ENCODE measurements at places on chromosomes 11 and 22.

DNA sequence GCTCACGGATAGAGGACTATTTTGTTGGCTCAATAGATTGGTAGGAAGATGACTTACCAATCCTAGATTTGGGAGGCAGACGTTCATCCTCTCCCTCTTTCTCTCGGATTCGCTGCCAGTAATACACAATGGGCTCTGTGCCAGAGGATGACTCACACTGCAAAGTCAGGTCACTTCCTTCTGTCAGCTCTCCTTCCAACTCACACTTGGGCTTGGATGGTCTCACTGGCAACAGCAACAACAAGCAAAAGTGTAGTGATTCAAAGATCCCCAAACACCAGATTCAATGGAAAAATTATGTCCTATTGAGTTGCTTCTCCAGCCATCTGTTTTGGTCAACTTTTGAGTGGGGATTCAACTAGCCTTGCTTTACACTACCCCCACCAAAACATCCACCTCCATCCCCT lies 21.7 kb upstream of the HSPA8 start:
- DNase-seq, result peak; percentile 91

DNA sequence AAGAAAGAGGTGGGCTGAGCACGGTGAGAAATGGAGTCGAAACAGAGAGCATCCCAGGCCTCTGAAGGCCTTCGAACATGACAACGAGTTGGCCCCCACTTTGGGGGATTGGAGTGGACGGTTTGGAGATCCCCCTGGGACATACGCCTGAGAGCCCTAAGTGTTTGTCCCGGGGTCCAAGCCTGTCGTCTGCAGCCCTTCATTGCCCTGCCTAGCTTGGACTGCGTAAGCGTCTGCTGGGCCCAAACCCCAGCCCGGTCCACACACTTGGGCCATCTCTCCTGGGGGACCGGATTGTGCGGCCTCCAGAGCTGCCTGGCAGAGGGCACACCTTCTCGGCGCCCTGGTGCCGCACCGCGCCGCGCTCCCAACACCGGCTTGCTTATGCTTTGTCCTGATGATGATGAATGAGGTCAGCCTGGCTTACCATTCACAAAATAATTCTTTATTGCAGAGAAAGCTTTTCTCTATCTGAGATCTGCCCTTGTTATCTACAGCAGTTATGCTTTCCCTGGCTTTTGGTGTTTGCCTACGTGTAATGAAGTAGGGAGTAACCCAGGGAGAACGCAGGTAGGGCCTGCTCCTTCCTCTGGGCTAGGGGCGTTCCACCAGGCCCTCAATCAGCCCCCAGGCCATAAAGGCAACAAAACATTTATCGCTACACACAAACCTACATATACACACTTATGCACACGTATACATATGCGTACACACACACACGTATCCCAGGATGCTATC lies 85.9 kb upstream of the PPARA start:
- DNase-seq, result no peak

DNA sequence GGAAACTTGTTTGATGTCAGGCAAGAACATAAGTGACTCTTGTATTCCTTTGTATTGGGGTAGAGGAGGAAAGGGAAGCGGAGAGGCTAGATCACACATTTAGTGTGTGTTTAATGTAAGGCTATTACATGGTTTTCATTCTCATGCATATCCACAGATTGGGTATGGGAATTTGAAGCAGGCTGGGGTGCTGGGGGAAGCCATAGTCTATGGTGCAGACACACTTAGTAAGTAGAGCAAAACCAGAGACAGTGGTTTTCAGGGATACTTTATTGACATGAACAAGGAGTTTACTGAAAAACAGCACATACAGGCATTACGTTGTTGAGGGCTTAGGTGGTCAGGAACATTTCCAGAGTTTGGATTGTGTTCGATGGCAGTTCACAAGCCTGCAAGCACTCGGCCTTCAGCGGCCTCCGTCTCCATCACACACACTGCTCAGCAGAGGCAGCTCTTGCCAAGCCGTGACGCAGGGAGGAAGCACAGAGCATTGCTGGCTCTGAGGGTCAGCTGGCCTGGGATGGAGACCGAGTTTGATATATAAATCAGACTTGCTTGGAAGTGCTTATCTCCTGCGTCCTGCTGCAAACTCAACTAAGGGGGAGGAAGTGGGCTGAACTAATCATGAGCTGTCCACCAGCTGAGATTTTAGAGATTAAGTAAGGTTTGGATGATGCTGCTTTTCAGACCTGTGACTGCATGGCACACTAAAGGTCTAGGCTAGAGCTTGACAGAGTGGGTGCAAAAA lies 25.3 kb downstream of the SCN3B start:
- no peak for DNase-seq

GRCh38 chr11:103649401-103649895 lies 387.0 kb upstream of the DDI1 start:
- no peak for DNase-seq

GRCh38 chr11:11983427-11983826 lies 25.0 kb downstream of the DKK3 start:
- DNase-seq, result no peak

GRCh38 chr11:123545726-123546270 lies 108.6 kb downstream of the SCN3B start:
- no peak for DNase-seq

- no peak for DNase-seq
Observed at GRCh38 chr11:71064702-71065515, 187.5 kb downstream of the SHANK2 start.

DNA sequence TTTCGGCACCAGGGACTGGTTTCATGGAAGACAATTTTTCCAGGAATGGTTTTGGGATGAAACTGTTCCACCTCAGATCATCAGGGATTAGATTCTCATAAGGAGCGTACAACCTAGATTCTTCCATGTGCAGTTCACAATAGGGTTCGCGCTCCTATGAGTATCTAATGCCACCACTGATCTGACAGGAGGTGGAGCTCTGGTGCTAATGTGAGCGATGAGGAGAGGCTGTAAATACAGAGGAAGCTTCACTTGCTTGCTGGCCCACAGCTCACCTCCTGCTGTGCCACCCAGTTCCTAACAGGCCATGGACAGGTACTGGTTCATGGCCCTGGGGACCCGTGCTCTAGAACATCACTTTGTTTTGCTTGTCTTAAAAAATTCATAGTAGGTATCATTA lies 41.8 kb upstream of the AMPD3 start:
- DNase-seq, result no peak

DNA sequence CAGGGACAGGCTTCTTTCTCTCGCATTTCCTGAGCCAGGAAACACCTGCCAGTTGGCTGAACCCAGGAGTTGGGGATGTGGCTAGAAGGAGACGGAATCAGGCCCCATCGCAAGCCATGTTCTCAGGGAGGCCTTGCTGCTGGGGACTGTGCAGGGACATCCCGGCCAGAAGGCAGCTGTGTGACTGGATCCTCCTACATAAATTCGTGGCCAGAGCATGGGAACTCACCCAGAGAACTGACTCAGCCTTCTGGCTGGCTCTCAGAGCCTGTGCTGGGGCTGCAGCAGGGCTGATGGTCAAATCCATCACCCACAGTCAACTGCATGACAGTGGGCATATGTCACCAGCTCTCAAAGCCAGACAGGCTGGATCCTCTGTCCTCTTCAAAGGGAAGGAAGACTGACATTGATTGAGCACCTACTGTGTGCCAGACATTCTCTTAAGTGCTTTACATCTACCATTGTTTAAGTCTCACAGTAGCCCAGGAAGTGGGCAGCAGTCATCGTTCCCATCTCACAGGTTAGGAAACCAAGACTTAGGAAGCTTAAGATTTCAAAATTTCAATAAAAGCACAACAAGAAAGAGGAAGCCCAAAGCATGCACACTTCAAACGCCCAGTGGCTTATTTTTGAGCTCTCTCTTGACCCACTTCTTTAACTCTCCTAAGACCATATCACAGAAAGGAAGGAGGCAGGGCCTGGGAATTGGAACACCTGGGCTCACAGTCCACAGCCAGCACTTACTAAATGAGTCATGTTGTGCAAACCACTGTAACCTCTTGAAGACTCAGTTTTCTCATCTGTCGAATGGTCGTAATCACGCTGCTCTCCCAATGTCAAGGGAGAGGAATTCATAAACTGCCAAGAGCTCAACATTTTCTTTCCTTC lies 30.9 kb upstream of the CACNG2 start:
- no peak for DNase-seq

DNA sequence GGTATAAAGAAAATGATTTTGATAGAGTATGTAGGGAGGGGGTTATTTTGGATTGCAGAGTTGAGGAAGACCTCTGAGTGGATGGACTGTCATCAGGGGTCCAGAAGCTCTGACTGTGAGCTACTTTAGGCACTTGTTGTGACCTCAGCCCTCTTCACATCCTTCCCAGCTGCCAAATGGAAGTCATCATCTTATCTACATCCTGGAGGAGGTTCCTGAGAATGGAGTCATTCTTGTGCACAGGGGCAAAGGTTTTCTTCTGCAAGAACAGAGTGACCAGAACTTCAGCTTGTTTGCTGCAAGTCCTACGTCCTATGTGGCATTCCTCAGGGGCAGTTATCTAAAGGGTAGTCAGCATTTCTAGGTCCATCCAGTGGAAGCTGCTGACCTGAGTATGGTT lies 393.8 kb downstream of the AASDHPPT start:
- DNase-seq, result no peak

DNA sequence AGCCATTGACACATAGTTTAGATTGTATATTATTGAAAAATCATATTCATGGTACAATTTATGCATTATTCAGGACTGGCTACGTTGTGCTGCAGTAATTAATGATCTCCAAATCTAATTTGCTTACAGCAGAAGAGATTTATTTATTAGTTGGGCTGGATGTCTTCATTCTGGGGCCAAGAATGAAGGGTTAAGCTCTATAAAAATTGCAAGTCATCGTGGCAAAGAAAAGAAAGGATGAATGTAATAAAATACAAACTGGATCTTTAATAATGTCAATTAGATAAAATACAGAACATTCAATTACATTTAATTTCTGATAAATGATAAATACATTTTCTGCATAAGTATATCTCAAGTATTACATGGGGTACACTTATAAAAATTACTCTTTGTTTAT lies 151.8 kb upstream of the ANO5 start:
- no peak for DNase-seq

DNA sequence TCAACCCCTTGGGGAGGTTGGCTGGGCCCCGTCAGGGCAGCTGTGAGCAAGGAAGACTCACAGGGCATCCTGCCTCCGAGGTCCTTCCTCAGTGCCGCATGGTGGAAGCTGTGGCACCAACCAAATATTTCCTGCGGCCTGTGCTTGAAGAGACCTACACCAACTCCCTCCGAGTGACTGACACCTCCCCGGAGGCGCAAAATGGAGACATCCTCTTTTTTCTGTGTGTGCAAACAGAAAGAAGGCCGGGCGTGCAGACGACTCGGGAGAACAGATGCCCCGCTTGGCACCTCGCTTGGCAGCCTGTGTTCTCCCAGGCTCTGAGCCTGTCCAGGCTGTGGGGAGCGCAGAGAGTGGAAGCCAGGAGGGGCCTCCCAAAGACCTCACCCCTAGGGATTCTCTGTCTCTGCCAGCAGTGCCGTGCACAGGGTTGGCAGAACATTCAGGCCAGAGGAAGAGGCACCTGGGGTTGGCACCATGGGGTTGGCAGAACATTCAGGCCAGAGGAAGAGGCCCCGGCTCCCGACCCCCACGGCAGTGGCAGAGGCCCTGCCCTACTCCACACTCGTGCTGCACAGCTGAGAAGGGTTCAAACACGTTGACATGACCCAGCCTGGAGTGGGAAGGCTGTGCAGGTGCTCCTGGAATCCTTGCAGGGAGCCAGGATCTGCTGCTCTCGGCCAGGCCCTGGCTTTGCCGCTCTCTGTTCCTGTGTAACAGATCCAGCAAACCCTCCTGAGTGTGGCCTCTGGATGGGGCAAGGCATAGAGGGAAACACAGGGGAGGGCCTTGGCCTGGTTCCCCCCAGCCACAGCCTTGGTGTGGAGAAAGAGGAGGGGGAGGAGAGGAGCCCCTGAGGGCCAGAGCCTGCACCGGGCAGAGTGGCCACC lies 805.5 kb downstream of the BRD1 start:
- no peak for DNase-seq

DNA sequence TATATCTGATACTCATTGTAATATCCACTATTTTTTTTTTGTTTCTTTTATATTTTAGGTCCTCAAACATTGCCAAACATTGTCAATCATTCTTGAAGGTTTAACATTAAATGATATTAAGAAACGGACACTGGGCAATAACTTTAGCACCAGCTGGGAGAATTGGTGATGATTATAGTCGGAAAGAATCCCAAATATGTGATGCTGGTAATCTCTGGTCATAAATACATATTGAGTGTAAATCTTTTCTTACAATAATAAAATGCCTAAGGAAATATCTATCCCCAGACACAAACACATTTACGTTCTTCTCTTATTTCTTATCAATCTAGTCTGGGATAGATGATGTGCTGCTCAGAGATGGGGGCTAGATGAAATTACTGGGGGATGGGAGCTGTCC lies 25.2 kb downstream of the OR51E2 start:
- no peak for DNase-seq

- DNase-seq, result no peak
Observed at GRCh38 chr11:117872975-117873827, 3.3 kb downstream of the FXYD6 start.

DNA sequence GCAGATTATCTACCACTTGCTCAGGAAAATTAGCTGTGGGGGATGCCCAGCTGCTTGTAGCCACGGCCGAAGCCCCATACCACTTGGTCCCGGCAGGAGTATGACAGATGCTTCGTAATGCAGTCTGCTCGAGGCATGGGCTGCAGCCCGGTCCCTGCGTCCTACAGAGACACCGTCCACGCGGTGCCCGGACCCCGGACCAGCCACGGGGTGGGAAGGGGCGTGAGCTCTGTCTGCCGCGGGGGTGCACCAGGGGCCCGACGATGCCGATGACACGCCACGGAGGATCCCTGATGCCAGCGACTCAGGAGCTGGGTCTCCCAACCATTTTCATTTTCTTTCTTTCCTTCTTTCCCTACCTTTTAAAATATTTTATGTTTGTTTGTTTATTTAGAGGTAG lies 30.0 kb downstream of the SLC25A17 start:
- no peak for DNase-seq

DNA sequence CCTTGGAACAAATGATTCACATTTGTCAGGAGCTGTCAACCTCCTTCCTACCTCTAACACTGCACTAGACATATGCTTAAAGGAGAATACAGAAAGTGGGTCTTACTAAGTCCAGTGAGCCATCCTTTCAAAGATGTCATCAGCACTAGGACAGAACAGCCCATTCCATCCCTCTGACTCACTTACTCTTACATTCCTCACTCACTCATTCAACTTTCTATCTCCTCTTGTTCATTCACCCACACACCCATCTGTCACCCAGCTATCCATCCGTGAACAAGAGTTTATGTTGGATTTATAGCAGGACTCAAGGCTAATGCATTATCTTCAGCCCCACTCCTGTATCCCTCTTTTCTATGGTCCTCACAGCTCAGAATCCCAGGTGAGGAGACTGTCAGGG lies 9.1 kb downstream of the INSC start:
- DNase-seq, result peak; percentile 40

DNA sequence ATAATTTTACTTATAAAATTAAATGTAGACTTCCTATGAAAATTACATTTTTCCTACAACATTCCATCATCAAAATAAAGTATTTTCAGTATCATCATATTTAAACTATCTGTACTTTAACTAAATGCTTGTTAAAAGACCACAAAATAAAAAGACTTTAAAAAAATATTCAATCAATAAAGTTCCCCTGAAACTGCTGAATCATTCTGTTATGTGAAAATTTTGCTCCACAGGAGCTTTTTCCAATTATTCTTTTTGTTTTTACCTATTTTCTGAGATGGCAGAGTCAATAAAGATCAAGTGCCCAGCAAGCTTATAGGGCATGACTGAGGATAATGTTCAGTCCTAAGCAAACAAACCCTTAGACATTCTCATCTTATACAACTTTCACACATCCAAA lies 27.3 kb downstream of the ALKBH8 start:
- DNase-seq, result no peak

- DNase-seq, result no peak
Observed at GRCh38 chr22:28027453-28028448, 108.7 kb upstream of the PITPNB start.

- no peak for DNase-seq
Observed at GRCh38 chr11:83836065-83836464, 549.9 kb upstream of the CCDC90B start.
